Ascending aorta (tissue), 2 donors: ENCODE measurements at places on chromosomes 16 and 17.
A peak's percentile ranks its signal among the peaks of the same experiment; 100 is the strongest.

GRCh38 chr16:56961386-56961785 is 364 bp upstream of the CETP start:
- no peak for DNase-seq

- DNase-seq, result no peak
These were observed 3.9 kb downstream of the CDH13 start for GRCh38 chr16:82630688-82631087.

DNA sequence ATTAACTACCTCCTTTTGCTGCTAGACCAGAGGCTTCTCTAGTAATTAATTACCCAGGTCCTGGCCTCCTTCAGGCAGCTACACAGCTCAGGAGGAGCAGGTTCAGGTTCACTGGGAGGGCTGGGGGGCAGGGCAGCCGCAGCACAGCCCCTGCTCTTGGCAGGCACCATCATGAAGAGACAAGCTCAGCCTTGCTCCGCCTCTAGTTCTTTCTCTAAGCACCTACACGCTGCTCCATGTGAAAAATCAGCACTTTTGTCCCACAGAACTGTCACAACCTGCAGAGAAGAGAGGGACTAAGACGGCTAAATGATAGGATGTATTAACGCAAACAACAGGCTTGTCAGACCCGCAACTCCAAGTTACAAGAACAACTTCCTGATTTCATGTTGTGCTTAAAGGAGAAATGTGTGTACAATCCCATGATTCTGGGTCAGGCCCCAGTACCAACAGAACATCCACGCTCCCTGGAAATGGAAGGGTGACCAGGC is 53.4 kb downstream of the GRB2 start:
- no peak for DNase-seq

DNA sequence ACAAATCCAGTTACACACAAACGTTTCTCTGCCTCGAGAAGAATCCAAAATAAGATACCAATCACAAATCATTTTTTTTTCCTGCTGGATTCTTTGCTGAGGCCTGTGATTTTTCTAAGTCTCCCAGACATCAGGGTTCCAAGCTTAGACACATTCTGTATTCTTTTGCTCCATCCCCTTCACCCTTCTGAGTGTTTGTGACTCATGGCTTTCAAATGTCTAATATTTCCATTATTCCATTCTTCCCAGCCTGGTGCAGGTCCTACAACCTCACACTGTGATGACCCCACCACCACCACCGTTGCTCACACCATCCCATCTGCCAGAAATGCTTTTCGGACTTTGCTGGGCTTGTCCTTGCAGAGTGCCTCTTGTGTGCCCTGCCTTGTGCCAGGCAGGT is 480.1 kb downstream of the SOX9 start:
- DNase-seq, result no peak

- no peak for DNase-seq
These were observed at the start of gene DERL2 for GRCh38 chr17:5485270-5486205. TSS of gene DERL2 (minus strand) at chr17:5486178. CDS start at chr17:5486161, 17 bp downstream.

- DNase-seq, result no peak
These were observed 24.9 kb downstream of the USP36 start for GRCh38 chr17:78815696-78816095.

DNA sequence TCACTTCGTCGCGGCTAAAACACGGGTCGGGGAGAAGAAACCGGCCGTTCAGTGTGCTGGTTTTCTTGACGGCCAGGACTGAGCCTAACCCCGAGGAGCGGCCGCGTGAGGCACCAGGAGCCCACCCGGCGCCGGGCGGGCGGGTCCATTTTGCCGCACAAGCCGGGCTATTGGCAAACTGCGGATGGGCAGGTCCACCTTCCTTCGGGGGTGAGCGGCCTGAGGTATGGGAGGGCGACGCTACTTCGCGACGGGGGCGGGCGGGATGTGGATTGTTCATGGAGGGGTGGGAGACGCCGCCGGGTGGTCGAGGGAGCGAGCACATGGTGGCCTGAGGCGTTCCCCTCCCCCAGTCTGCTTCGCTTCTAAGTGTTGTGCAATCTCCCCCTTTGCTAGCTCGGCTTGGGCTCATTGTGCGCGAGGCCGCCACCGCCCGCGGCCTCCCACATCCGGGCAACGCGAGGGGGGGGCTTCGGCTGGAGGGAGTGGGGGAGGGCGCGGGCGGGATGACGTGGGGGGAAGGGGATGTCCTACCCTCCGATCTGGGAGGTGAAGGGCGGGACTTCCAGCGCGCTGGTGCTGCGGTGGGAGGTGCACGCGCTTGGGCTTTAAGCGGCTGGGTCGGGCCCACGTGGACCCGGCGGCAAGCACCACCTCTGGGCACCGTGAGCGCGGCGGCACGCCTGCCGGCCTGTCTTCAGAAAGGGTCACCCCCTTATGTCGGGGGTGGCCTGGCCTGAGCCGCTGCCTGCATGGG is 5.9 kb upstream of the CD68 start:
- peak; percentile 65 for DNase-seq

- no peak for DNase-seq
These were observed 4.8 kb downstream of the SPNS2 start for GRCh38 chr17:4503283-4504025.

- DNase-seq, result no peak
These were observed 78.5 kb downstream of the SALL1 start for GRCh38 chr16:51072591-51072990.

DNA sequence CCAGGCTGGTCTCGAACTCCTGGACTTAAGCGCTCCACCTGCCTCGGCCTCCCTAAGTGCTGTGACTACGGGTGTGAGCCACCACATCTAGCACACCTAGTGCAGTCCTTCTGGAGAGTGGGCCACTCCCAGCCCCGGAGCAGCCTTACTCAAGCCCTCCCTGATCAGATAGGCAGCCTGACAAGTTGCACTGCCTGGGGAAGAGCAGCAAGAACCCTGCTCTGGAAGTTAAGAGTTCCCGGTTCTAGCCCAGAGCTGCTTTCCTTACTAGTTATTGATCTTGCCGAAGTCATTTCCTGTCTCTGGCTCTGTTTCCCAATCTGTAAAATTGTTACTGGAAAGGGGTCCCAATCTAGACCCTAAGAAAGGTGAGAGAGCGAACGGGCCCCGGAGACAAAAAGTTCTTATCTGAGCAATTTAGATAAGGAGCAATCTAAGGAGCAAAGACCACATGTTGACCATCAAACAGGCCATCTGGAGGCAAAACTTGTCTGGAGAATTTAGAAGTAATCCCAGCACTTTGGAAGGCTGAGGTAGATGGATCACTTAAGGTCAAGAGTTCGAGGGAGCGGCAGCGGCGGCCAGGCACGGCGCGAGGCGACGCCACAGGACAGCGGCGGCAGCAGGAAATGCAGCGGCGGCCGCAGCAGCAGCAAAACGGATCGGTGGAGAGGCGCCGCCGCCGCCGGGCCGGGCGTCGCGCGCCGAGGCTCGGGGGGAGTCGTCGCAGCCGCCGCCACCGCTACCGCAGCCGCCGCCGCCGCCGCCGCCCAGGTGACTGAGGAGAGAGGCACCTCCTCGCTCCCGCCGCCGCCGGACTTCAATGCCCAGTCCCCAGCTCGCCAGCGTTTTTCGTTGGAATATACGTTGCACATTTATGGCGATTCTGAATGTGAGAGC is 4.3 kb upstream of the NAGLU start:
- no peak for DNase-seq

- DNase-seq, result peak; percentile 67
These were observed 68.4 kb upstream of the ELAC2 start for GRCh38 chr17:13086142-13086769.

- no peak for DNase-seq
These were observed 18.9 kb downstream of the TVP23A start for GRCh38 chr16:10799736-10800135.
